ENCODE measurements at places on chromosomes 6 and 20.

- DNase-seq: no peak
These were observed 205.1 kb upstream of the SMLR1 start for GRCh38 chr6:130622142-130622541.

DNA sequence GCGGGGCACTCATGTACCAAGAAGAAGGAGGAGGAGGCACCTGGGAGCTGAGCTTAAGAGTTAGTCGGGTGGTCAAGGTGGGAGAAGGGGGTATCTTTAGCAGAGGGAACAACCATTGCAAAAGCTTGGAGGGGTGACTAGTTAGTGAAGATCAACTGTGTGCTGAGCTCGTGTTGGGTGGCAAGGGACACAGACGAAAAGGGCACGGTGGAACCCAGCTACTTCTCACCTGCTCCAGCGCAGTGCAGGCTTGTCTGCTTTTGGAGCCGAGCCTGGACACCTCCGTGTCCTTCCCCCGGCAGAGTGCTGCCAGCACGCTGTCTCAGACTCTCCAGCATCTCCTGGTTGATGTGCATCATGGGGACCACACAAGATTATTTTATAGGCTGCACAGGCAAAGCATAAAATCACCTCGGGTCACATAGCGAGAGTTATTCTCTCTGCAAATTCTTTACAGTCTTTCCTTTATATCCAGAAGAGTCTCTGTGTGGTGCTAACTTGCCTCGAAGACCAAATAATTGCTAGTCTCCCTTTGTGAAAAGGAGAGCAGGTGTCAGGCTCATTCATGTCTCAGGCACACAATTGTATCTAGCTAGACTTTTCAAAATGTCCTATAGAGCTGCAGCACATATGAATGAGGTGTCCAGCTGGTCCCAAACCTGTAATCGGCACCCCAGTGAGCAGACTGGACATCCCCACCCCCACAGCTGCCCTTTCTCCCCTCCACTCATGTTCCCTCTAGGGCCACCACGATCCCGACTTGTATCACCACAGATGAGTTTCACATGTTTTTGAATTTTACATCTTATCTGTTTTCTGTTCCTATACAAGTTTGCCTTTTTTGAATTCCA, 123.4 kb downstream of the CEBPB start:
- no peak for DNase-seq

- DNase-seq: no peak
These were observed 29.6 kb upstream of the VEGFA start for GRCh38 chr6:43740321-43740960.

DNA sequence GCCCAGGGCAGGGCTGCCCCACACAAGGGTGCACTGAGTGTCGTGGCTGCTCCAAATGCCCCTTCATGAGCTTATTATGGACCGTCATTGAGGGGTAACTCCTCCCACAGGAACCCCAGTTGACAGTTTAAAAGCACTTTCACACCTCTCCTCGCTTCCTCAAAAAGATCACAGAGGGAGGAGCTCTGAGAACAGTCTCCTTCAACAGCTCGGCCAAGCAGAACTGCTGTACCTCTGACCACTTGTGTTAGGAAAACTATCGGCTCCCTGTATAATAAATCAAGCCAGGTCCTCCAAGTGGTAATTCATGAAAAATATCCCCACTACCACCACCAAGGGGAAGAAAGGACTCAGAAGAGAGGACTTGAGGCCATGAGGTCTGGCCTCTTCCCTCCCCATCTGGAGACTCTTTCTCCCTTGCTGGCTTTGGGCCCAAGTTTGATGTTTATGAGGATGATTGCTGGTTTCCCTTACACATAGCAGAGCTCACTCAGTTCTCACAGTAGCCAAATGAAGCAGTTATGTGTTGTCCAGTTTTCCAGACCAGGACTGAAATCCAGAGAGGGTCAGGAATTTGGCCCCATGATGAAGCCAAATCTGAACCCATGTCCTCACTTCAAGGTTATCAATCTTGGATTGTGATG, 8.7 kb downstream of the SNX21 start:
- peak; percentile 28 for DNase-seq

DNA sequence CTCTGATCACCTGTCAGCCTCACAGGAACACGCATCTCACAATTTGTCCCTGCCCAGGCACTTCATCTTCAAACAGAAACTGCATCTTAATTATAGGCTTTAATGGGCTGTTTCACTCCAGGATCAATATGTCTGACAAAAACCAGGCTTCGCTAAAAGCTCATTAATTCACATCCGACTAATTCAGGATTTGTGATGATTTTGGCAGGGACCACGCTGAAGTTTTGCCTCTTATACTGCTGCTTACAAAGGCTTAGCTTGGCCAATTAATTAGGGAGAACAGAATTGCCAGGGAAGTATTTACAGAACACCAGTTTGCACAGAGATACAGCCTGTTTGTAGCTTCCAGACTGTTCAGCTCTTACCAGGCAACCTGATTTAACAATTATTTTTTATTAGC, 541.0 kb upstream of the SPTLC3 start:
- DNase-seq: no peak

GRCh38 chr6:143151381-143151780, 90.7 kb downstream of the AIG1 start:
- DNase-seq: no peak

DNA sequence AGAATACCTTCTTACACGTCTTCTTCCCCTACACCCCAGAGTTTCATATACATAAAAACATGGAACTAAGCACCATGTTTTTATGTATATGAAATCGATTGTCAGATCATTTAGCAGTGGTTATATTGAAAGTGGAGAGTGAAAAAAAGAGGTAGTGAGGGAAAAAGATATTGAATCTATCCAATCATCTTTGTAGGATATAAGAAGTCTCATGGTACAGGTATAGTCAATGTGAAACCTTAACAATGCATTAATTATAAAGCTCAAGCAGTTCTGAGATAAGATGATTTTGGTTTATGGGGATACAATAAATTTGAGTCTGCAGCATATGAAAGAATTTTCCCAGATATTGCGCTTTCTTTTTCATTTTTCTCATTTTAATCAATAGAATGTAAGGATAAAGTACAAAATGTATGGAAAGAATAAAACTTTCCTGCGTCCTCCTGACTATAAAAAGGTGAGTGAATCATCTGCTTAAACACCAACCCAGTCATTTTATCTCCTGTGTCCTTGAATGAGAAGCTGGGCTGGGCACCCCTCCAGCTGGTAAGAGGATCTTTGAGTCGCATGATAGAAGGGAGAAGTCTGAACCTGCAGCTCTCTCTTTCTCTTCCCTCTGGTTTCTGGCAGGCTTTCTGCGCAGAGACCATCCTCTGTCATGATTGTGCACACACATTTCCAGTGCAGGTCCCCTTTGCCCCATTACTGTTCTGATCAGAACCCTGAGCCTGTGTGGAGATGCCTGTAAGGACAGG, 28.1 kb upstream of the AKIRIN2 start:
- DNase-seq: peak; percentile 40

DNA sequence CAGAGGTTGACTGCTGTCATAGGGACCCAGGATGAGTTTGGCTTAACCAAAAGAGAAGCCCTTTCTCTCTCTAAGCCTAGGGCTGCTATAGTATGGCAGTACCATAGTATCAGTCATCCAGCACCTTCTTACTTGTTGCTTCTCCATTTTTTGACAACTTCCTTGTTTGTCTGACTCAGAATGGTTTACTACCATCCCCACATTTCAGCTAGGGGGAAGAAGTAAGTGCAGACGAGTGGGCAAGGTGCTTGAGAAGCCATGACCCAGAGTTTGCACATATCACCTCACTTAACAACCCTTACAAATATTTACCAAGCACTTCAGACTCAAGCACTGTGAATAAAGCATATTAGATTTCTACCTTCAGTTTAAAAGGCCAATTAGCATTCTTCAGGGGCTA, 289.9 kb upstream of the TSHZ2 start:
- DNase-seq: no peak

DNA sequence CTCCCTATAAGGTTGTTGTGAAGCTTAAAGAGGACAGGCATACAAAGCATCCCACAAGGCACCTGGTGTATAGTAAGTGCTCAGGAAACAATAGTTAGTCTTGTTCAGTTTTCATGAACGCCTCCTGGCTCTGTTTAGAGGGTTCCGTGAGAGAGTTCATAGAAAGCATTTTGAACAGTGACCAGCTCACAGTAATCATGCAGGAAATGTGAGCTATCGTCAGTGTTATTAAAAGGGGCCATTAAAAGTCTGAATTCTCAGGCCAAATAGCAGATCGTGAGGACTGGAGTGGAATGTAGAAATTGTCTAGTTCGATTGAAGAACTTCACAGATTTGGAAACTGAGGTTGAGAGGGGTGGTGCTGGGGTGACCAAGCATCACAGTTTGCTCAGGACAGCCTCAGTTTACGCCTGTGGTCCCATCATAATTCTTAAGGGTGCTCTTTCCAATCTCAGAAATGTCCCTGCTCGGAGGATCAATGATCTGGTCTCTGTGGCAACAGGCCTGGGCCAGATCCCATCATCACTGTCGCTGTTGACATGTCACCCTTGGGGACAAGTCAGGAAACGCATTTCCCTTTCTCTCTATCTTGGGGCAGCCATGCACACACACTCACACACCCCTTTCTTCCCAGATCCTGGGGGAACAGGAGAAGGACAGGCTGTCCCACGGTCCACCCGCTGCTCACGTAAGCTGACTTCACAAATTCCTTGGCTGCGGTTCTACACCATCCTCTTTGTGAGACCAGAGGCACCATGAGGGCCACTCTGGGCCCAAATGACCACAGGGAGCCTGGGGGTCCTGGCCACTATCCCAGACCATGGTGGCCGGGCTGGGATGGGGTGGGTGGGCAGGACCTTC, 7.2 kb downstream of the TGM2 start:
- DNase-seq: no peak

- no peak for DNase-seq
These were observed 90.5 kb upstream of the VGLL2 start for GRCh38 chr6:117174835-117175360.

DNA sequence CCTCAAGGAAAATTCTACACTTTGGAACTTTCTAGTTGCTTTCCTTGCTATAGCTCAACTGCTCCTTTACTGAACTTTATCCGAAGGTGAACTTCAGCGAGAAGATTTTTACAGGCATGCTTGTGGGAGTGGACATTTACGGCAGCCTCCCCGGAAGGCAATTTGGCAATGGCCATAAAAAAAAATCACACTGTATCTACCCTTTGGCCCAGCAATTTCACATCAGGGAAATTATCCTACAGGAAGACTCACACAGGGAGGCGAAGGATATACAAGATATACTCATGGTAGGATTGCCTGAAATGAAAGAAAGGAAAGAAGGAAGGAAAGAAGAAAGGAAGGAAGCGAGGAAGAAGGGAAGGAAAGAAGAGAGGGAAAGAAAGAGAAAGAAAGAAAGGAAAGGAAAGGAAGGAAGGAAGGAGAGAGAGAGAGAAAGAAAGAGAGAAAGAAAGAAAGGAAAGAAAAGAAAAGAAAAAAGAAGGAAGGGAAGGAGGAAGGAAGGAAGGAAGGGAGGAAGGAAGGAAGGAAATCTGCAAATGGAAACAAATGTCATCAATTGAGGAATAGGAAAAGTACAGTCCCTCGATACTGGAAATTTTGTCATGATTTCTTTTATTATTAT, 25.7 kb downstream of the OVOL2 start:
- no peak for DNase-seq

GRCh38 chr6:117555882-117556498, 46.3 kb downstream of the GOPC start:
- DNase-seq: peak; percentile 46

- DNase-seq: no peak
These were observed 1.6 kb downstream of the TFAP2C start for GRCh38 chr20:56630506-56631317.

DNA sequence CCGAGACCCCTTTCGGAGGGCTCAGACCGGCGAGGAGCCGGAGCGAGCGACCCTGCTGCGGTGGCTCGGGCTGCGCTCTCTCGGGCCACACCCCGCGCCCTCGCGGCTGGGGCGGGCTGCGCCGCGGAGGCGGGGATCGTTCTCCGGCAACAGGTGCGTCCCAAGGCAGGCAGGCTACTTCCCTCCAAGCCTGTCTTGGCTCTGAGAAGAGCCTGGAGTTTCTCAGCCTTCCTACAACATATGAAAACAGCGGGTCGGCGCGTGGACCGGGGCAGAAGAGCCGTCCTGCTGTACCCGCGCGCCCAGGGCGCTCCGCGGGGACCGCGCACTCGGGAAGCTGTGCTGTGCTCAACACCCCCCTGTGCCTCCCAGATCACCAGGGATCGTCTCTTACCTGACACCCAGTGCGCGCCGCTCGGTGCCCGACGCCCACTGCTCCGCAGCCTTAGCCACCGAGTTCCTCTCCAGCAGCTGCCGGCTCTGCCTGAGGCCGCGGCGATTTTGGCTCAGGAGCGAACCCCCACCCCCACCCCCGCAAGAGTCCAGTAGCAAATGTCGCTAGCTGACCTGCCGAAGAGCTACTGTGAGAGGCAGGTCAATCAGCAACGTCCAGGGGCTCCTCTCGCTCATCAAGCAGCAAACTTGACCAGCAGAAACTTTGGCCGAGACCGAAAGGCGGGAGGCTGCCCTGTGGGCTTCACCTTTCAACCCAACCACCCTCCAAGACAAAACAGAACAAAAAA, 3.7 kb upstream of the OLIG3 start:
- DNase-seq: no peak

DNA sequence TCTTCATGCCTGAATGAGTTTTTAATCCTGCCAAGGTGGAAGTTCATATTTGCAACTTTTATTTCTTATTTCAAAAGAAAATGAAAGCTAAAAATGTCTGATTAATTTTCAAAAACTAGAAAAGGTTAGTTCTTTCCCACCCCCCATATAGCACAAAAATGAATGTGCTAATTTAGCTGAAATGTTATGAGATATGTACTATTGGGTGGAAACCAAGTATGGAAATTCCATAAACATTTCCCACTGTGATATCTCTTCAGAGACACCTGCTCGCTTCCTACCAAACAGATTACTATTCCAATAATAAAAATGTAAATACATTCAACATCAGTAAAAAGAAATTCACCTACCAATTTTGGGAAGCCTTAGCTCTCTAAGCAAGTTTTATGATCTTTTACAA, 678.6 kb upstream of the ID4 start:
- no peak for DNase-seq

GRCh38 chr6:147806697-147807096, 298.2 kb downstream of the SAMD5 start:
- DNase-seq: no peak

DNA sequence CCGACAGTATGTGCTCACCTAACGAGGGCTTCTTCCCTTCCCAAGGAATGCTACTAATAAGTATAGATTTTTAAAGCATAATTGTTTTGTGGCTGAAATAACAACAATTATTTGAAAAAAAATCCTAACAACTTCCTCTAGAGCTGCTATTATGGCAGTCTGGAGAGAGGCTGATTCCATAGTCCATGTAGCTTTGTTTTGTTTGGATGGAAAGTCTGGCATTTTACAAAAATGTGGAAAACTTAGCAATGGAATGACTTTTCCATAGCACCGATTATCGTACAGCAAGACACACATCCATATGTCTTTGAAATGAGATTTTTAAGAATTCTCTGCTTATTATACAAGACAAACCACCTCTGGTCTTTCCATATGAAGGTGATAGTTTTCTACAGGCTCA, 252.4 kb upstream of the TAB2 start:
- no peak for DNase-seq

- DNase-seq: no peak
These were observed 7.2 kb upstream of the LY6G5C start for GRCh38 chr6:31687860-31688693.

GRCh38 chr6:32137454-32137853, 7.4 kb upstream of the FKBPL start:
- no peak for DNase-seq

All from A172 (cell line).